NB4 (cell line): ENCODE measurements at places on chromosomes 7 and 10.

DNA sequence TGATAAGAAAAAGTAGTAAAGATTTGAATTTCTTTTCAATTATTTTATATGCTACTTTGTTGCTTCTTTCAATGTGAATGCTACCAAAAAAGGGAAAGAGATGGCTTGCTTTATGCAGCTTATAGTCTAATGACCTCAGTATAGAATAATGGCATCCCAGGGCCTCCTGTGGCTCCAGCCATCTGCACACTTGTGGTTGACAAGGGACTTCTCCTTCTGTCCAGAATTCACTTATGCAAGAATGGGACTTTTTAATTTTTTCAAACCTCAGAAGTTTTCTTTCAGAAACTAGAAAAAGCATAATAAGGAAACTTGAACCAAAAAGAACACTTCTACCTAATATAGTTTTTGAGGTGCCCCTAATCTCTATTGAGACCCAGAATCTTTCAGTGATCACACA is 310.9 kb downstream of the CTNNA3 start:
- peak; percentile 31 for DNase-seq

DNA sequence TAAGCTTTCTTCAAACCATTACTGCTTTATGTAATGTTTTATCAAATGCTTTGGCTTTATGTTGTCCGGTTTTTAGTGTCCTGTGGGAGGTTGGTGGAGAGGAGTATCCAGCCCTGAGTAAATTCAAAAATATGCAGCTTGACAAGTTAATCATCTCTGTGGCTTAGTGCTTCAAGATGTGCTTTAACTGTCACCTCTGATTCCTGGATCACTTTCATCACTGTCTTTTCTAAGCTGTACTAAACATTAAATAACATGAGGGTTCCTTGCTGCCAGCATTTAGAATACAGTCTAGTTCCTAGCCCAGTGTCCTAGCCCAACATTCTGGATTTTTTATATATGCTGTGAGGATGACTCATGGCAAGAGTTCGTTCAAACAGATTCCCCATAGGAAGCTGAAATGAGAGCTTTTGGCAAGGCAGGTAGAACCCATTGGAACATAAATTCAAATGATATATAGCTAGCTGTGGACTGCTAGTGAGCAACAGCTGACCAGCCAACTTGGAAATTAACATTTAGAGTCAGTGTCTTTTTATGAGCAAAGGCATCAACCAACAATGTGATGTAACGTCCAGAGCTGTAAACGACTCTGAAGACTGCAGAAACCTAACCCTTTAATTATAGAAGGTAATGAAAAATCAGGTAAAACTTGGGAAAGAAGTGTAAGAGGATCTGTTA is 80.6 kb upstream of the OIT3 start:
- peak; percentile 60 for DNase-seq

GRCh38 chr7:6166443-6166891 is 106.0 kb downstream of the CYTH3 start:
- peak; percentile 45 for DNase-seq

DNA sequence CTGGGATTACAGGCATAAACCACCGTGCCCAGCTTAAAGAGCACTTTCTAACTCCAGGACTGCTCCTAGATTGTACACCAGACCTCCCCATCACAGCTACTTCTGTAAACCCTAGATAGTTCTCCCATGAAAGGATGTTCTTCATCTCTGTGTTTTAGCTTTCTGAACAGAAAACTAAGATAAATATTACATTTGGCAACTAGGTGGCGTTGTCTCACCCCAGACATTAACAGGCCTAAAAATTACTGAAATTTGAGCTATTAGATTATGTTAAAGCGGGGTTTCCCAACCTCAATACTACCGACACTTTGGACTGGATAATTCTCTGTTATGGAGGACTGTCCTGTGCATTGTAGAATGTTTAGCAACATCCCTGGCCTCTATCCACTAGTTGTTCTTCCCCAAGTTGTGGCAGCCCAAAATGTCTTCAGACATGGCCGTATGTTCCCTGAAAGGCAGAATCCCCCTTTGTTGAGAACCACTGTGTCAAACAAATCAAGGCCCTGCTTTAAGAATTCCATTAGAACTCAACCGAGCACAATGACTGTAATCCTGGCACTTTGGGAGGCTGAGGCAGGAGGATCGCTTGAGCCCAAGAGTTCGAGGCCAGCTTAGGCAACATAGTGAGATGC is 19.1 kb downstream of the ATOH7 start:
- DNase-seq = peak; percentile 60

GRCh38 chr10:107915215-107915610 is 750.7 kb upstream of the SORCS1 start:
- no peak for DNase-seq
